CD4-positive, alpha-beta T cell treated with Interleukin-15 for 1 hour (primary cell): ENCODE measurements at places on chromosomes 3 and 15.

GRCh38 chr3:21750831-21751391 is at the start of gene ZNF385D:
ZNF385D (minus strand) TSS chr3:21751210; CDS start chr3:21750916, 294 bp downstream.
- DNase-seq, result no peak

- DNase-seq, result no peak
Measured at GRCh38 chr15:95091444-95091843, 860.1 kb downstream of the MCTP2 start.

GRCh38 chr15:37077623-37078351 is 22.6 kb downstream of the MEIS2 start:
- DNase-seq, result no peak

DNA sequence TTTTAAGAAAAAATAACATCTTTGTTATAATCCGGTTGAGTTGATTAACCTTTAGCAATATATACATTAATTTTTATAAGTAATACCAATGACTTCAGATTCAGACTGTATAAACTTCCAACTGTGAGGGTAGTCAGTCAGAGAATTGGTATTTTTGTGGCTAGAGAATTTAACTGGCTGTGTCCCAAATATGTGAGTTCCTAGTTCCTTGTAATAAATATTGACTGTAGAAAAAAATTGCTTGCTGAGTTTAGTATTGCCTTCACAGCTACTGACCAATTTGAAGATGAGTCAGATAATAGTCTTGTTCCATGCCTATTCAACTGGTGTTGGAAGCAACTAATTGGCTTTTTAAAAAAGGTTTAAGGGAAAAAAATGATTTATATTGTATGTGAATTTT is 210.8 kb downstream of the GAP43 start:
- no peak for DNase-seq

- DNase-seq, result no peak
Measured at GRCh38 chr15:54567408-54568035, 589.3 kb downstream of the UNC13C start.

DNA sequence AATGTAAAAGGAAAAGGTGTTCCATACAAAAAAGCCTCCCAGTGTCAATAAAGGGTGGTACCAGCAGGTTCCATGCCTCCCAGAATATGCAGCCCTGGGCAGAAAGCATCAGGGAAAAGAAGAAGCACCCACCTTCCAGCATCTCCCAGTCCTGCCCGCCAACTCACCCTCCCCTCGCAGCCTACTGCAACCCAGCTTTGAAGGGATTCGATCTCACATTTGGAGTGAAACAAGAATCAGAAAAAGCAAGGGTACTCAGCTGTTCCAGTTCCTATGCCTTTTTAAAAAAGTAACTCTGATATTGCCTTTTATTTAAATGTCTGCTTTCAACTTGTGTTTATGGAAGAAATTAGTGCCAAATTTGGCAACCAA is 166.9 kb downstream of the ADAMTS17 start:
- no peak for DNase-seq

DNA sequence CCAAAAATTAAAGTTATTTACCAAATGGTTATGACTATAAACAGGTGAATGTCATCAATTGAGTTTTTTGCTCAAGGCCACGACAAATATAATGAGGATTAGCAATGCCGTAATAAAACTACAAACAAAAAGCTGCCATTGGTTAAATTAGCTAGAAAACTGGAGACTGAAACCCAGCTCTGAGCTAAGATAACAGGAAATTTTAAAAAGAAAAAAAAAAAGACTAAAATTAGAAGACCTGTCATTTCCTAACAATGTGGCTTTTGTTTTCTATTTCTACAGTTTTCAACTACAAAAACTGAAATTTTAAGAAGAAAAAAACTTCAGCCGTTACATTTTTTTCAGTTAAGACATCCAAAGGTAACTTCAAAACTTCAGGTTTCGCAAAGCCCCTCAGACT is 9.7 kb downstream of the SLC12A6 start:
- DNase-seq, result no peak

GRCh38 chr15:58081456-58081855 is 15.9 kb upstream of the ALDH1A2 start:
- no peak for DNase-seq

DNA sequence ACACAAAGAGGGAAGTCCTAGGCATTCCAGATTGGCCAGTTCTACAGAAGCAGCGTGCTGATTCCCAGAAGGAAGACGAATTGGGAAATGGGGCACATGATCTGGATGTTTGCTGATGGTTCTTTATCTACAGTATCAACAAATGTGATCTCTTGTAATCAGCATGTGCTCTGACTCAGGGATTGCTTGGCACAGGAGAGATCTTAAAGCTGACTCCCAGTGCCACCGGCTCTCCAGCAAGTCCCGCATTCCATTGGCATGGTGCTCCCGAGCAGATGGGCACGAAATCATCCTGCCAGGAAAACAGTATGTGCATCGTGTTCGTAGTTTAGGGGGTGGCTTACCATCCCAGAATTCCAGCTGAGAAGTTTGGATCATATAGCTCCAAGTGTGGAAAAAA is 259.9 kb upstream of the NR2F2 start:
- no peak for DNase-seq
